Activated gamma-delta T cell treated with Interleukin-2 at 50 U/mL for 16 hours (primary cell): ENCODE measurements at places on chromosomes 13 and 19.

GRCh38 chr13:76792731-76793347, 93.4 kb downstream of the KCTD12 start:
- DNase-seq: no peak

DNA sequence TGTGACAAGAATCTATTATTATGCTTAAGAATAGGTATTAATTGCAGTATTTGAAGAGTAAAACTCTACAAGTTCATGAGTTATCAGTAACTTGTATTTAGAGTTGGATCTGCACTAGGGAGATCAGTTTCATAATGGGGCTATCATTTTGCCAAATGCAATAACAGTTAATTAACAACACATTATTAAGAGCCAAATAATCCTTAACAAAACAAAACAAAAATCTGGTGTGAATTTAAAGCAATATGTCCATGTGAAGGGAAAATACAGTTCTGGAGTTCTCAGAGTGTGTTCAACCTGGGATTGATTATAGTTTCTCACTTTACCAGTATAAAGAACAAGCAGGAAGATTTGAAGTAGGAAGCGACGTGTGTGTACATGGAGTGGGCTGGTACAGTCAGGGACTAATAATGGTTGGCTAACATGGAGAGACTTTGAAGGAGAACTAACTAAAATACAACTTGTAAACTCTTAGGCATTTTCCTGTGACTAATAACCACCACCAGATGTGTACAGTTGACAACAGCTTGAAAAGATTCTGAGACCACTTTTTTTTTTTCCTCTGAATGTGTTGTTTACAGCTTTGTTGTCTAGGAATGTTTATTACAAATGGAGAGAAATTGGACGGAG, 58.5 kb downstream of the POSTN start:
- no peak for DNase-seq

GRCh38 chr13:110373617-110374016, 66.5 kb downstream of the COL4A2 start:
- DNase-seq: no peak

- no peak for DNase-seq
These were observed 66.1 kb upstream of the SOX1 start for GRCh38 chr13:112000888-112001287.

- DNase-seq: no peak
These were observed 24.4 kb upstream of the GPR18 start for GRCh38 chr13:99282264-99283231.

DNA sequence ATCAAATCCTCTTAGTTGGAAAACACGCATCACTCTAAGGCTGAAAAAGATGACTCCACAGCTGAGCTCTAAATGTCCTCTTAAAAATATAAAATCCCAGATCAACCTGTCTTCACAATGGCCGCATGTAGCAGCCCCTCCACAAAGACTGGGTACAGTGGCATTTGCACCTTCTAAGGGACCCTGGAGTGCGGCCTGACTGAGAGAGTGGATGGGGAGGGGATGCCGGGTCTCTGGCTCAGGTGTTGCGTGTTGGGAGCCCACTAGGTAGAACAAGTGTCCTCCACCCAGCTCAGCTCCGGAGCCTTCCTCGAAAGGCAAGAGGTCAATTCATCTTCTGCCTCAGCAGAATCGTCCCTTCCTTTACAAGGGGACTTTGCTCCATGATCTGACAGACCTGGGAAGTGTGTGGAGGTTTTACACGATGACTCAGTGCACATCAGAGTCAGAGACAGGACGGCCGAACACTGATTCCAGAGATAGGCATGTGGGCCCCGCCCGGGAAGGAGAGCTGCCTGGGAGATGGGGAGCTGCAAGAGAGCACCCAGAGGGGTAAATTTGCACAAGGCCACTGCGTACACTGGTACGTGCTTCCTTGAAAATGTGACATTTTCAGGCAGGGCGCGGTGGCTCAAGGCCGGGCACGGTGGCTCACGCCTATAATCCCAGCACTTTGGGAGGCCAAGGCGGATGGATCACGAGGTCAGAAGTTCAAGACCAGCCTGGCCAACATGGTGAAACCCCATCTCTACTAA, 23.5 kb upstream of the SLC15A1 start:
- no peak for DNase-seq

- no peak for DNase-seq
These were observed 1.5 kb upstream of the TNFSF9 start for GRCh38 chr19:6529351-6529750.

- DNase-seq: no peak
These were observed 66.0 kb upstream of the ZNF527 start for GRCh38 chr19:37304884-37305255.

DNA sequence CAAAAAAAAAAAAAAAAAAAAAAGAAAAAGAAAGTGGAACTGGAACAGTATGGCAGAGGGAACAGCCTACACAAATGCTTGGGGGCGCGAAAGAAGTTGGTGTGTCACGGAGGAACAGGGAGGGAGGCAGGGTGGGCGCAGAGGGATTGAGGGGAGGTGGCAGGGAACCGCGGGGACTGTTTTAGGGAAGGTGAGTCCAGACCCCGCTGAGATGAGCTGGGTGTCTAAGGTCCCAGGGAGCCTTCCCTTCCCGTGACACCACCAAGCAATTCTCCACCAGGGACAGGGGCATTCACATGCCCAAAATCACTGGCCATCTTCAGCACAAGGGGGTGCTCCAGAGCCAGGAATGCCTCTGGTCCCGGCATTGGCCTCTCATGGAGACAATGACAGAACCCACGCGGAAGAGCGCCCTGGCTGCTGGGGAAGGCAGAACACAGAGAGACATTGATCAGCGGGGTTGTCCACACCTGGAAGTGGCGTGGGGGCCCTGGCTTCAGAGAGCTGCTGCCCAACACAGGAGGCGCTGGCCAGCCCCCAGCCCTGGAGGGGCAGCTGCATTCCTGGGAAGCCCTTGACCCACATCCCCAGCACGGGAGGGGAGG, 6.9 kb downstream of the PEAK3 start:
- peak; percentile 42 for DNase-seq

GRCh38 chr13:107574517-107575210, 640.7 kb downstream of the LIG4 start:
- no peak for DNase-seq

- no peak for DNase-seq
These were observed 163.5 kb downstream of the KATNAL1 start for GRCh38 chr13:30143666-30144400.

- DNase-seq: no peak
These were observed 10.7 kb downstream of the IQCN start for GRCh38 chr19:18263324-18264136.

DNA sequence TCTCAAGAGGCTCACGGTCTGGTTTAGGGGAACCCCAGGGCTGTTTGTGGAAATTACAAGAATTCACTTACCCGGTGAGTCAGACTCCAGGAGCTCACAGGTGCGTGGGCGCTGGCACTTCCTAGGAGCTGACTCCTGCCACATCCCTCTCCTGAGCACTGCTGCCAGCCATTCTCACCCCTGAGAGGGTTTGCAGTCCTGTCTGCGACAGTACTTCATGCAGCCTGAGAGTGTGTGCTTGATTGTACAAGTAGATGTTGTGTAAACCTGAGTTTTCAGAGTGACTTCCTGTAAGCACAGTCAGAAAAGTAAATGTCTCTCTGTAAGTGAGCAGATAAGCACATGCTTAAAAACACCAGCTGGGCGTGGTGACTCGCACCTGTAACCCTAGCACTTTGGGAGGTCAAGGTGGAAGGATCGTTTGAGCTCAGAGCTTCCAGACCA, 8.1 kb downstream of the MRPL4 start:
- no peak for DNase-seq

GRCh38 chr13:110037925-110038573, 251.7 kb upstream of the IRS2 start:
- DNase-seq: no peak

- DNase-seq: no peak
These were observed 1527.1 kb upstream of the PRR20A start for GRCh38 chr13:55613429-55614187.

- DNase-seq: no peak
These were observed 442.1 kb downstream of the PCDH20 start for GRCh38 chr13:60973529-60973928.

GRCh38 chr13:20521364-20522115, 4.1 kb downstream of the CRYL1 start:
- DNase-seq: no peak

- no peak for DNase-seq
These were observed at the start of gene CYSLTR2 for GRCh38 chr13:48653472-48653939. Gene CYSLTR2 (plus strand): TSS chr13:48653929. CDS start chr13:48706818, 52,889 bp downstream.

DNA sequence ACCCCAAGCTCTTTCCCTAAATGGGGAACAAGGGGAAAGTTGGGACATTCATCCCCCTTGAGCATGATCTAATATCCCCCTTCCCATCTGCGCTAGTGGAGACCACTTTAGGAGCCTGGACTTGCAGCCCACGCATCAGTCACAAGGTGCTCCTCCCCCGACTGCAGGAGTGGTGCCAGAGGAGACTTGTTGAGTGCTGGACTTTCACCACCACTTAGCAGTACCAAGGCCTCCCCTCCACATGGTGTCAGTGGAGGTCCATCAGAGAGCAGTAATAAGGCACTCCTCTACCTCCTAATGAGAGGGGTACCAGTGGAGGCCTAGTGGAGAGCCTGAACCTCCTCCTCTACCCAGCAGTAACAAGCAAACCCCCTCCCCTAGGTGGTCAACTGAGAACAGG, 22.5 kb downstream of the CAB39L start:
- peak; percentile 11 for DNase-seq

DNA sequence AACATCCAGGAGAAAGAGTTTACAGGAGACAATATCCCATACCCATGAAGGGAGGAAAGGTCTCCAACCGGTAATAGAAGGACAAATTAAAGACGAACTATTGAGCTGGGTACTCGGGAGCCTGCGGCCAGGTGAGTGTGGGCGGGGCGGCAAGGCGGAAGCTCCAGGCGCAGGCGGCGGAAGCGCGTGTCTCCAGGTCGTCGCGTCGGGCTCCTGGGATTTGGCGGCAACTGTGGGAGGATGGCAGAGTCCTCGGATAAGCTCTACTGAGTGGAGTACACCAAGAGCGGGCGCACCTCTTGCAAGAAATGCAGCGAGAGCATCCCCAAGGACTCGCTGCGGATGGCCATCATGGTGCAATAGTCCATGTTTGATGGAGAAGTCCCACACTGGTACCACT, 21.6 kb upstream of the ANKRD10 start:
- no peak for DNase-seq

- DNase-seq: no peak
These were observed 2.1 kb downstream of the MAST1 start for GRCh38 chr19:12840091-12841079.

- no peak for DNase-seq
These were observed 368.5 kb downstream of the FGF14 start for GRCh38 chr13:102033386-102033785.

- no peak for DNase-seq
These were observed 408.1 kb upstream of the SLITRK1 start for GRCh38 chr13:84290386-84290785.

- DNase-seq: no peak
These were observed 19.7 kb upstream of the ERCC5 start for GRCh38 chr13:102825921-102826706.

DNA sequence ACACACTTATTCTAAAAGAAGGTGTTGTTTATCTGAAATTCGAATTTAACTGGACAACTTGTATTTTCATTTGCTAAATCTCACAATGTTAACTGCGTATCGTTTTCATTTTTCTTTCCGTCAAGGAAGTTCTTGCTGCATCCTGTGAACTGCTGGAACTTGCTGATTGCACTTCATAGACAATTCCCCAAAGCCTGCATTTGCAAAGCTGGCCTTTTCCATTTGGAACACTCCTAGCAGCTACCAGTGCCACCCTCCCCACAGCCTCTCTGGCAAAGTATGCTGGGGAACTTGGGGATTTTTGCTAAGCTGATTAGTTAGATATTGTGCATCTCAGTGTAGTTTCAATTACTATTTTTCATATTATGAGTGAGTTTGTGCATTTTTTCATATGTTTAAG, 20.4 kb upstream of the ARGLU1 start:
- DNase-seq: no peak

- DNase-seq: no peak
These were observed 11.3 kb downstream of the RGCC start for GRCh38 chr13:41468631-41469030.

- DNase-seq: no peak
These were observed 4.1 kb upstream of the TLE6 start for GRCh38 chr19:2973229-2973628.

DNA sequence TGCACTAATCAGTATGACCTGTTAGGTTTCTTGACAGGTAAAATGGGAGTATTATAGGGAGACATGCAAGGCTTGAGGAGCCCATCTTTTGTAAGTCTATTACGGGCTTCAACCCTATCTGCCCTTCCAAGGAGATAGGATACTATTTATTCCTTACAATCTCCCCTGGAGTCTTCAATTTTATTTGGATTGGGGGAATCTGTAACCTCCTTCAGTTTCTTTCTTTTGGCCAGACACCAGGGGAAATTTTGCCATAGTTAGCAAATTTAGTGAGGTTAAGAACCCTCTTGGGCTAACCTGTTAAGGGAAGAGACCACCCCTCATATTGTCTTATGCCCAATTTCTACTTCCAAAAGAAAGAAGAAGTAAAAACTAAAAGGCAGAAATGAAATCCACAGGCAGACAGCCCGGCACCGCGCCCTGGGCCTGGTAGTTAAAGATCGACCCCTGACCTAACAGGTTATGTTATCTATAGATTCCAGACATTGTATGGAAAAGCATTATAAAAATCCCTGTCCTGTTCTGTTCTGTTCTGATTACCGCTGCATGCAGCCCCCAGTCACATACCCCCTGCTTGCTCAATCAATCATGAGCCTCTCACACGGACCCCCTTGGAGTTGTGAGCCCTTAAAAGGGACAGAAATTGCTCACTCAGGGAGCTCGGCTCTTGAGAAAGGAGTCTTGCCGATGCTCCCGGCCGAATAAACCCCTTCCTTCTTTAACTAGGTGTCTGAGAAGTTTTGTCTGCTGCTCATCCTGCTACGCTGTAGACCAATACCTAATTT, 39.6 kb upstream of the CD177 start:
- DNase-seq: no peak

GRCh38 chr19:18650468-18651041, 13.7 kb downstream of the KLHL26 start:
- DNase-seq: no peak

- DNase-seq: no peak
These were observed 16.5 kb downstream of the DGKH start for GRCh38 chr13:42064966-42065365.

DNA sequence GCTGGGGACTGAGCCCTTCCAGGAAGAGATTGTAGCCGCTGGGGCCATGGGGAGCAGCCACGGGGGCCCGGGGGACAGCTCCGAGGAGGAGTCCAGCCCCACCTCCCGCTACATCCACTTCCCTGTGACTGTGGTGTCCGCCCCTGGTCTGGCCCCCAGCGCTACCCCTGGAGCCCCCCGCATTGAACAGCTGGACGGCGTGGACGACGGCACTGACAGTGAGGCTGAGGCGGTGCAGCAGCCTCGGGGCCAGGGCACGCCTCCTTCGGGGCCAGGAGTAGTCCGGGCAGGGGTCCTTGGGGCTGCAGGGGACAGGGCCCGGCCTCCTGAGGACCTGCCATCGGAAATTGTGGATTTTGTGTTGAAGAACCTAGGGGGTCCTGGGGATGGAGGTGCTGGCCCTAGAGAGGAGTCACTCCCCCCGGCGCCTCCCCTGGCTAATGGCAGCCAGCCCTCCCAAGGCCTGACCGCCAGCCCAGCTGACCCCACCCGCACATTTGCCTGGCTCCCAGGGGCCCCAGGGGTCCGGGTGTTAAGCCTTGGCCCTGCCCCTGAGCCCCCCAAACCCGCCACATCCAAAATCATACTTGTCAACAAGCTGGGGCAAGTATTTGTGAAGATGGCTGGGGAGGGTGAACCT, 9.6 kb downstream of the IGFLR1 start:
- DNase-seq: no peak

GRCh38 chr13:92900446-92900845, 326.2 kb upstream of the GPC6 start:
- no peak for DNase-seq
